ENCODE measurements at places on chromosomes 11 and 22.

- DNase-seq, result no peak
Measured at GRCh38 chr11:61503135-61503770, 5.3 kb upstream of the LRRC10B start.

DNA sequence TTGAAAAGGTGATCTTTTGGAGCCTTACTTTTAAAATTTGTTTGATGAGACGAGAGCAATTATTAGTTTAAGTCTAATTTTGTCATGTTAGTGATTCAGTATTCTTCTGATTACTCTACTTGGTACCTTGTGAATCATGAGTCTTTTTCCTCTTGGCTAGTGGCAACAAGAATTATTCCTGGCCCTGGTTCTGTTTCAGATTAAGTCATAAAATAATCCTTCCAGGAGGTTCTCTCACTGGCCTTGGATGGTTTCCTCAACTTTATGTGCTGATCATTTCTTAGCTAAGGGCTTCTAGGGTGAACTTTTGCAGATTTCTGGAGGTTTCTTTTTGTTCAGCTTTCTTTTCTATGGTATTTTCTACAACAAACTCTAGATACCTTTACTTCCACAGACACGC is 741.8 kb upstream of the LUZP2 start:
- DNase-seq, result no peak

GRCh38 chr11:35106595-35106994 is 32.4 kb upstream of the CD44 start:
- DNase-seq, result no peak

DNA sequence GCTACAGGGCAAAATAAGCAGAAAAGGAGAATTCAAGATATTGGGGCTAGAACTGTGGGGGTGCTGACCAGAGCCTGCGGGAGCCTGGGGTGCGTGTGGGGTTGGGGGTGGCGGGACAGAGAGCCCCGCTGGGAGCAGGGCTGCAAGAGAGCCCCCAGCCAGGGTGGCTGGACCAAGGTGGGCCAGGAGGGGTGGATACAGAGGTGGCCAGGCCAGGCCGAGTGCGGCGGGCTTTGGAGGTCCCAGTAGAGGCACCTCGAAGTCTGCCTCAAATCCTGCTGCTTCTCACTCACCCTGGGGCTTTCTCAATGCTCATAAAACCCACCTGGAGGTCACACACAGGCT is 16.9 kb upstream of the MUC5B start:
- DNase-seq, result peak; percentile 34

GRCh38 chr11:20310596-20311394 is 52.7 kb upstream of the HTATIP2 start:
- DNase-seq, result no peak

GRCh38 chr11:18752502-18752901 is 26.5 kb upstream of the IGSF22 start:
- DNase-seq, result no peak

DNA sequence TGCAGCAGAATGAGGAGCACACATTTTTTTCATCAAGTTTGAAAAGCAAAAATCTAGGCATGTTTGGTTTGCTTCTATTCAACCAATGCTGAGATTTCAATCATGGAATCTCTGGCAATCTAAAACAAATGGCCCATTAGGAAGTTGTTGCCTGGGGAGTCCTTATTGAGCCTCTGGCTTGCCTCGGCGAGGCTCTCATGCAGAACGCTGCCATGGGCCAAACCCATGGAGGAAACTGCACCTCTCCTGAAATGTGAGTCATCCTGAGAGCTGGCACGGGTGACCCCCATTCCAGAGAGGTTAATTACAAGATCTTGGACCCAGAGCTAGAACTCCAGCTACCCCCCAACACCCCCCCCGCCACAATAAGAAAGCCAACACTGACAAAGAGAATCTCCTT is 80.7 kb downstream of the MN1 start:
- DNase-seq, result no peak
